SW 1271 (cell line): ENCODE measurements at places on chromosomes 1 and 21.

- no peak for DNase-seq
These were observed 613.0 kb downstream of the NPHP4 start for GRCh38 chr1:5379176-5379759.

DNA sequence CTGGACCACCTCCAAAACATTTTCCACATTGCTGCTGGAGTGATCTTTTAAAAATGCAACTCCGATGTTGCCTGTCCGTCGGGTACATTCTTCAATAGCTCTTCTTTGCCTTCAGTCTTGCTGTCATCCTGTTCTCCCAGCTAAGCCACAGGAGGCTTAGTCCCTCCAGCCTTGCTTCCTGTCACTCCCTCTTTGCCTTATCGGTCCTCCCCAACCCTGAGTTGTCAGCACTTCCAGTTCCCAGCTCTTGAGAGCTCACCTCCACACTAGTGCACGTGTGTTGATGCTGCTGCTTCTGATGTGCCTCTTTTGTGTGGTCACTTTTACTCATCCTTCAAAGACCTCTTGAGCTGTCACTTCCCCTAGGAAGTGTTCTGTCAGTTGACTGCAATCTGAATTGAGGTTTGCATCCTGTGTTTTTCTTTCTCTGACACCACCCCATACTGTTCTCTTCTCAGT is 15.3 kb downstream of the UCK2 start:
- DNase-seq, result no peak

- DNase-seq, result peak; percentile 29
These were observed 18.5 kb downstream of the CAMK1G start for GRCh38 chr1:209601809-209602657.

DNA sequence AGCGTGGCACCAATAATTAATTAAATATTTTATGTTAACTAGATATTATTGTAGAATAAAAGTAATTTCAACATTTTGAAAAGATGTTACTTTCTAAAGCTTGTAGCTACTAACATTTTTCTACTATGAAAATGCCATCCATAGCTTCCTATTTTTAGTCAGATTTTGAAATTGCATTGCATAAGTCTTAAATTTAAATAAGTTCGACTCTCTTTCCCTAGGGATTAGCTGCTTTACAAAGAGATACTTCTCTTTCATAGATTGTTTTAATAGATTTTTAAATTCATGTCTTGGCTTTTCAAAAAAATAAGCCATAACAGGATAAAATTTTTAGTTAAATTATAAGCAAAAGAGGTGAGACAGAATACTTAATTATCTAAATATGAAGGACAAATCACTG is 1279.6 kb downstream of the KCNT2 start:
- no peak for DNase-seq

GRCh38 chr1:169795687-169796086 is 980 bp upstream of the METTL18 start:
- no peak for DNase-seq
